NCI-H69 (cell line): ENCODE measurements at places on chromosomes 13 and 19.
A peak's percentile ranks its signal among the peaks of the same experiment; 100 is the strongest.

GRCh38 chr19:40416918-40417642 is 3.9 kb upstream of the PRX start:
- DNase-seq, result no peak

GRCh38 chr19:14507704-14508542 is 10.3 kb downstream of the DNAJB1 start:
- no peak for DNase-seq

DNA sequence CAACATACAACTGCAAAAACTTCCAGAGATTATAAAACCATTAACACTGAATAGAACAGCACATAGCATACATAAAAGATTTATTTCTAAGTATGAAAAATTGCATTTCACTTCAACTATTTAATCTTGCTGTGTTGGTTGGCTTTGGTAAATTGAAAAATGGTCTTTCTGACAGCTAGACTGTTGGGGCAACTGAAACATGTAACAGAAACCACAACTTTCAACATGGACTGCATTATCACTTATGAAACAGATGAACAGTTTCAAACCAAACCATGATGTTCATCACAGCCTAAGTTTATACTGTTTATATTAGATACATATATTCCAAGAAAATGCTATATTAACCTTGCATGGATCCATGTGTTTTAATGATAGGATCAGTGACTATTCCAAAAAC is 324.1 kb upstream of the PCDH9 start:
- no peak for DNase-seq

DNA sequence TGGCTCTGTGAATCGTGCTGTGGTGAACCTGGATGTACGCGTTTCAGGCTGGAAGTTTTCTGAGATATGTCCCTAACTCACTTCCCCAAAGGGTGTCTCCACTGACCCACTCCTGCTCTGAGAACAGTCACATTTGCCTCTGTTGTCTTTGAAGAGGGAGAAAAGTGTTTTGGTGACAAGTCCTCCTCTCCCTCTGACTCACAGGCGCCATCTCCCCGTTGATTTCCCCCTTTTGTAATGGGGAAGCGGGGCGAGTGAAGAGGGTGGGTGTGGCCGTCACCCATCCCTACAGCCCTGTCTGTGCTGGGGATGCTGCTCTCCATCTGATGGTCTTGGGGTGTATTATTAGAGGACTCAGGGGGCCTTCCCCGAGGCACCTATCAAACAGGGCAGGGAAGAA is 9.6 kb downstream of the APC2 start:
- no peak for DNase-seq

DNA sequence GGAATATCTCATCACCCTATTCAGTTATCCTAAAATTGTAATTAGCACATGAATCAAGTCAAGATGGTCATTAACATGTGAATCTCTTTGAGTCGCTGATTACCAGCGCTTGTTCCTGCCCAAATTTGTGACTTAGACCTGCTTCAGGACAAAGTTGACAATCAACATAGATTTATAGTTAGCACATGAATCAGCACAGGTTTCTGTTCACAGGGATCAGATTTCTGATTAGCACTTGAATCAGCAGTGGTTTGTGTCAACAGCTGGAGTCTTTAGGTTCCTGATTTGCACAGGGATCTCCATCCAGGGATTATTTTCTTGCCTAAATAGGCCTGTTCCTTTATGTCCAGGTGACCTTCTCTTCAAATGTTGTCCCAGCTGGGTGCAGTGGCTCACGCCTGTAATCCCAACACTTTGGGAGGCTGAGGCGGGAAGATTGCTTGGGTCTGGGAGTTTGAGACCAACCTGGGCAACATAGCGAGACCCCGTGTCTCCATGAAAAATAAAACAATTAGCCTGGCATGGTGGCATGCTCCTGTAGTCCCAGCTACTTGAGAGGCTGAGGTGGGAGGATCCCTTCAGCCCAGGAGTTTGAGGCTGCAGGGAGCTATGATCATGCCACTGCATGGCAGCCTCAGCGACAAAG is 3.8 kb upstream of the LRFN3 start:
- no peak for DNase-seq

DNA sequence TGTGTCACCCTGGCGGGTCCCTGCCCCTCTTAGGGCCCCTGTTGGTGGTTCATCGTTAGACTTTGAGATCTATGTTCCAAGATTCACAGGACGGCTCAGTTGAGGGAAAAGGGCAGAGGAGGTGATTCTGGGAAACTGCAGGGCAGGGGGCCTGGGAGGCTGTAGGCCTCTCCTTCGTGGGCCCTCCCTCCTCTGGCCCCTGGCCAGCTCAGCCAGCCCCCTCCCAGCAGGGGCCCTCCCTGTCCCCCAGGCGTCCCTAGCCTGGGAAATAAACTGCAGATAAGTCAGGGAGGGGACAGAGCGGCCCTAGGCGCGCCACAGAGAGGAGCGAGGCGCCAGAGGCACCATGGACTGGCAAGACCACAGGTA is 6.5 kb downstream of the HIF3A start:
- DNase-seq, result no peak

GRCh38 chr13:76968041-76968440 is 19.7 kb downstream of the ACOD1 start:
- DNase-seq, result peak; percentile 47

DNA sequence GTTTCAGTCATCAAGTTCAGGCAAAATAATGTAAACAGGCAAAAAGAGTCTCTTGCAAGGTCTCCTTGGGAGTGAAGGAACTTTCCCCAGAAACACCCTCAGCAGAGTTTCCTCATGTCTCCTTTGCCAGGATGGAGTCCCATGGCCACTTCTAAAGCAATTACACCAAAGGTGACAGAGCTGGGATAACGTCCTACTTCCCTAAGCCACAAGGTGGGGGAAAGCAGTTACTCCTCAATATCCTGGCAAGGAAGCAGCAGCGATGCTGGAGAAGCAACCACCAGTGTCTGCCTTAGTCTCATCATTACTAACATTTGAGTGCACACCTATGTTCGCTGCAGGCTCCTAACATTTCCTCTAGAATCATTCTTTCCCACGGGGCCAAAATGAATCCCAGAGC is 88.6 kb downstream of the UBL3 start:
- peak; percentile 5 for DNase-seq

- DNase-seq, result no peak
Observed at GRCh38 chr19:49972841-49973240, 11.9 kb upstream of the SIGLEC11 start.

GRCh38 chr19:34712395-34713261 is 21.4 kb upstream of the ZNF181 start:
- peak; percentile 84 for DNase-seq

- DNase-seq, result no peak
Observed at GRCh38 chr13:99802416-99802815, 169.2 kb downstream of the ZIC5 start.

DNA sequence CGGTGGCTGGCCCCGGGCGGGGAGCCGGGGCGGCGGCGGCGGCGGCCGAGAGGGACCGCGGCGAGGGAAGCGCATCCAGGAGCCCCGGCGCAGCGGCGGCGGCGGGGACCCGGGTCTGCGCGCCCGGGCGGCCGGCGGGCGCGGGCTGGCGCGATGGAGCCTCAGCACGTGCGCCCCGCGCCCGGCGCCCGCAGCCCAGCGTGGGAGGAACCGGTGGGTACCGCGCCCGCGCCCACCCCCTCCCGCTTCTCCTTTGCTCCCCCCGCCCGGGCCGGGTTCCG is 7.8 kb upstream of the DGKH start:
- peak; percentile 74 for DNase-seq

DNA sequence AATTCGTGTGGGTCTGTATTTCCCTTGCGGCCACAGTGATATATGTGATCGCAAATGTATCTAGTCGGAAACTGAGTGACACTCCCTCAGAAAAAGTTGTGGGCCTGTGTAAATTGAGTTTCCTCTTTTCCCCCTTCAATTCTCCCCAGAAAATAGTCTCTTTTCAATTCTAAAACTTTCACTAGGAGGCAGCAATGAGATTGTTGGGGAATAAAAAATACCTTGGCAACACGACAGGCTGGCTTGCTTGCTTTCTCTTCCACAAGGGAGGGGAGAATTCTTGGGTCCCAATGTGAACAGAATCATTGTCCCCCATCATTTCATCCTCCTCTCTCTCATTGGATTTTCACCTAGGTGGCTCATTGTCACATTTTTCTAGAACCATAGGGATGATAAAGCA is 3.7 kb upstream of the SOX21 start:
- DNase-seq, result no peak

DNA sequence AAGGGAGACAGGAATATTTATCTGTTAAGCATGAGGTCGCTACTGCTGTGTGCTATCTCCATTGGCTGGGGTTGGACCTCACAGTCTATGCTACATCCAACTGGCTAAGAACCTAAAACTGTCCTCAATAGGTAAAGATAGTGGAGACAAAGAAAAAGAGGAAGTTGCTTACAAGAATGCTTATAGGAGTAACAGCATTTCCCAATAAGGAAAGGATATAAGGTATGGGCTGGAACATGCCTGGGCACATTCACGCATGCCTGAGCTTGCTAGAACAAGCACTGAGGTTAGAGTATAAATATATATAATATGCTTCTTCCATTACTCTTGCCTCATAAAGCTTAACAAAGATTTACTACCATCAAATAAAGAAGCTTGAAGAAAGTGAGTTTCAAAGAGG is 47.9 kb upstream of the CEACAM21 start:
- DNase-seq, result no peak

GRCh38 chr19:45500918-45501729 is 2.9 kb downstream of the PPM1N start:
- no peak for DNase-seq

- no peak for DNase-seq
Observed at GRCh38 chr19:6229216-6229913, 50.4 kb downstream of the MLLT1 start.

GRCh38 chr19:58560921-58561320 is 2.5 kb upstream of the UBE2M start:
- DNase-seq, result no peak

GRCh38 chr13:45224176-45224575 is 23.3 kb upstream of the KCTD4 start:
- DNase-seq, result no peak

DNA sequence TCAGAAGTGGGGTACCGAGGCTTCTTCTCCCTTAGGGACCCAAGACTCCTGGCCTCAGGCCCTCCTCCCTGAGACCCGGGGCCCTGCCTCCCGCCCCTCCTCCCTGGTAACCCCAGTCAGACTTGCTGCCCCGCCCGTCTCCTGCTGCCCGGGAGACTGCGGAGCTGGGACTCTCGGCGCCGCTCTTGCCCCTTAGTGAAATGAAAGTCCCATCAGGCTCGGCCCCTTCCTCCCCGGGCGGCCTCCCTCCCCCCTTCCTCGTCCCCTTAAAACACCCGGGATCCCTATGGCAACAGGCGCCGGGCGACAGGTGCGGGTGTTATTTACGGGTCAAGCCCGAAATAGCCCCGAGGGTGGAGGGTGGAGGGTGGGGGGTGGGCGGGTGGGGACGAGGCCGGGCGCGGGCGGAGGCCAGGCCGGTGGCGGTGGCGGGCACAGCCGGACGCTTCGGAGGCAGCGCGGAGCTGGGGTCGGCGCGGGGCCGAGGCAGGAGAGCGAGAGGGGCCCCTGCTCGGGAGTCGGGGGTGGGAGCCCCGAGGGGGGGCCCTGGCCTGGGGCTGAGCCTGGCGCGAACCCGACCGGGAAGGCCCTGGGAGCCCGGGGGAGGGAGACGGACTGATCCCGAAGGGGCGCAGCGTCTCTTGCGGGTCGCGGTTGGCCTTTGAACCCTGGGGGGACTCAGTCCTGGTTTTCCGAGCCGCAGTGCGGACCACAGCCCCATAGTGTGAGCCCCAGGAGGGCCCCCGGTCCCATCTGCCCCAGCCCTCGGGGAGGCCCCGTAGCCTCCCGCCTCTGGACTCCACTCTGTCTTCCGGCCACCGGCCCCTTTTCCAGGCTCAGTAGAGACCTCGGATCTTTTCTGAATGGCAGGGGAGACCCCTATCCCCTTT is at the start of gene CACNG6:
CACNG6 (plus strand) TSS at position 414 of the 890 bp plus-strand sequence. CDS start 1,241 bp downstream, outside the sequence.
- DNase-seq, result peak; percentile 77

GRCh38 chr13:76472916-76473315 is 413.3 kb downstream of the KCTD12 start:
- DNase-seq, result no peak
